A549 treated with Mapracorat at 1 μM for 4 hours (cell line): ENCODE measurements at places on chromosomes 13 and 19. TPM values are rescaled to one million over a fixed set of nuclear protein-coding genes. Genes with fewer than 3 reads are reported as not detected.

GJA3 gene
- 0.83 to 1.4 TPM (median 1.3 TPM) in 5 replicates for total RNA-seq

SIAH3 gene
- total RNA-seq = 0.01 TPM in 1 of 5 replicates, not detected in the others

ANGPTL8 gene
- total RNA-seq = 0.52 TPM in 1 of 5 replicates, not detected in the others

PLVAP gene
- total RNA-seq = not detected in 5 replicates

GNG7 gene
- total RNA-seq = 0.02 to 0.13 TPM (median 0.05 TPM) in 5 replicates

DHPS gene
- total RNA-seq = 34.7 to 50.4 TPM (median 49.3 TPM) in 5 replicates

MCF2L gene
- total RNA-seq = 0.28 to 0.50 TPM (median 0.41 TPM) in 5 replicates

BLOC1S3 gene
- total RNA-seq = 20.2 to 27.5 TPM (median 25.3 TPM) in 5 replicates

ALG11 gene
- 6.4 to 8.5 TPM (median 7.8 TPM) in 5 replicates for total RNA-seq

SPIB gene
- 0.06 to 0.45 TPM (median 0.24 TPM) in 5 replicates for total RNA-seq

APOC4 gene
- total RNA-seq = not detected in 5 replicates

ZNF223 gene
- 1.6 to 4.0 TPM (median 3.2 TPM) in 5 replicates for total RNA-seq

LILRA6 gene
- 0.08 to 0.09 TPM in 2 of 5 replicates, not detected in the others for total RNA-seq

SBSN gene
- 2.4 to 3.3 TPM (median 3.2 TPM) in 5 replicates for total RNA-seq

LILRB5 gene
- total RNA-seq = not detected in 5 replicates

FSD1 gene
- total RNA-seq = 7.4 to 9.3 TPM (median 8.8 TPM) in 5 replicates

LRRC63 gene
- 0.07 TPM in 1 of 5 replicates, not detected in the others for total RNA-seq

SGCG gene
- total RNA-seq = not detected in 5 replicates

ZNF90 gene
- not detected in 5 replicates for total RNA-seq

SPART gene
- total RNA-seq = 19.9 to 28.6 TPM (median 22.6 TPM) in 5 replicates

CNN1 gene
- 0.31 to 0.77 TPM (median 0.39 TPM) in 5 replicates for total RNA-seq

SERPINE3 gene
- not detected in 5 replicates for total RNA-seq

PDX1 gene
- 0.05 to 0.12 TPM (median 0.09 TPM) in 5 replicates for total RNA-seq

KLK1 gene
- total RNA-seq = 0.20 to 0.21 TPM (median 0.20 TPM) in 3 of 5 replicates, not detected in the others

ELSPBP1 gene
- not detected in 5 replicates for total RNA-seq

TECR gene
- total RNA-seq = 155 to 183 TPM (median 173 TPM) in 5 replicates

CYP4F8 gene
- total RNA-seq = not detected in 5 replicates

IGSF23 gene
- total RNA-seq = 0.19 to 0.66 TPM (median 0.43 TPM) in 5 replicates

ZNF439 gene
- not detected in 5 replicates for total RNA-seq

EDNRB gene
- total RNA-seq = not detected in 5 replicates

MBOAT7 gene
- total RNA-seq = 111 to 158 TPM (median 145 TPM) in 5 replicates

SOX1 gene
- not detected in 5 replicates for total RNA-seq

TMEM86B gene
- 3.1 to 5.4 TPM (median 3.9 TPM) in 5 replicates for total RNA-seq

KIR2DL4 gene
- total RNA-seq = not detected in 5 replicates

RNF225 gene
- 0.18 to 0.37 TPM (median 0.23 TPM) in 4 of 5 replicates, not detected in the other for total RNA-seq

CYP2F1 gene
- not detected in 5 replicates for total RNA-seq

LRCH1 gene
- 7.4 to 9.7 TPM (median 9.4 TPM) in 5 replicates for total RNA-seq

FFAR1 gene
- total RNA-seq = not detected in 5 replicates

PRTN3 gene
- total RNA-seq = 0.13 to 0.42 TPM (median 0.30 TPM) in 5 replicates

IFI30 gene
- total RNA-seq = 10.8 to 19.8 TPM (median 14.4 TPM) in 5 replicates
